Activated T-helper 2 cell treated with anti-CD3 and anti-CD28 coated beads, Interferon-gamma antibody, Interleukin-2, Interleukin-4, amounts not matched to agents 10 μg/mL and 5 μg/mL and 100 μg/mL, durations not matched to agents 14 hours and 24 hours and 36 hours (primary cell): ENCODE measurements at places on chromosomes 6 and 20. TPM values are rescaled to one million over a fixed set of nuclear protein-coding genes. Genes with fewer than 3 reads are reported as not detected.

DNA sequence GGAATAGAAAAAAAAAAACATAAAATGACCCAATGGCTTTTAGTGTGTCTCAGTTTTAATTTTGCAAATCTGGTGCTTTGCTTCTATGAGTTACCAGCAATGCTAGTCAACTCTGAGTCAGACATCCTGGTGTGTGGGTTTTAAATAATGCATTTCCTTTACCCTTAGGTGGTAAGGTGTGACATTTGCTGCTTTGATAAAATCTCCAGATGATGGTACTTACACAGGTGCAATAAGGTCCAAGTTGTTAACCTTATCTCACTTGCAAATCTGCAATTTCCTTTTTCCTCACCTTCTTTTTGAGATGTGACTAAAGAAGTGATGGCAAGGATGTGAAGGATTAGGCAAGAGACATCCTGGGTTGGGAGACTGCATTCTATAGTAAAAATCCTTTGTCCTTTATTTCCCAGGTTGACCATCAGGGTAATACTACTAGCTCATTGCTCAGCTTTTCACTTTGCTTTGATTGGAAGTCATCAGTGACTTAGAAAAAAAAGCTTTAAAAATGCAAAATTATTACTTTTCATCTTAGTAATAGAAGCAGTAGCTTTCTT is 818.5 kb upstream of the FLRT3 start:
- no peaks in the 10 kb centered on the region for H3K27me3 ChIP-seq
- H3K27ac ChIP-seq, result no peak overlapping the region
- DNase-seq, result no peak
- H3K4me3 ChIP-seq, result no peak overlapping the region
- H3K36me3 ChIP-seq, result no peaks in the 10 kb centered on the region

GRCh38 chr20:18507218-18508191 is at the start of gene SEC23B:
Gene SEC23B (plus strand): TSS chr20:18507940. CDS start chr20:18510836, 2,896 bp downstream.
- peak within 1 kb of the TSS; percentile 100 for H3K27ac ChIP-seq
- H3K4me3 ChIP-seq, result peak within 1 kb of the TSS; percentile 100
- peaks cover 44% of the 10 kb centered on the region for H3K36me3 ChIP-seq
- H3K4me1 ChIP-seq, result peaks cover 27% of the 10 kb centered on the region
- H3K27me3 ChIP-seq, result no peaks in the 10 kb centered on the region

GRCh38 chr20:44698351-44698750 is 16.8 kb upstream of the CCN5 start:
- H3K36me3 ChIP-seq, result no peaks in the 10 kb centered on the region
- no peak overlapping the region for H3K4me3 ChIP-seq
- DNase-seq, result no peak
- peaks cover 2% of the 10 kb centered on the region for H3K4me1 ChIP-seq

GRCh38 chr6:40325791-40326190 is 261.4 kb downstream of the LRFN2 start:
- peaks cover 19% of the 10 kb centered on the region for H3K27me3 ChIP-seq
- H3K4me3 ChIP-seq, result no peak overlapping the region
- no peak for DNase-seq
- H3K27ac ChIP-seq, result no peak overlapping the region
- peaks cover 15% of the 10 kb centered on the region for H3K4me1 ChIP-seq

GRCh38 chr6:148866657-148867268 is 119.9 kb downstream of the UST start:
- no peak overlapping the region for H3K4me3 ChIP-seq
- H3K4me1 ChIP-seq, result no peaks in the 10 kb centered on the region
- H3K27me3 ChIP-seq, result peaks cover 7% of the 10 kb centered on the region
- no peaks in the 10 kb centered on the region for H3K36me3 ChIP-seq

DNA sequence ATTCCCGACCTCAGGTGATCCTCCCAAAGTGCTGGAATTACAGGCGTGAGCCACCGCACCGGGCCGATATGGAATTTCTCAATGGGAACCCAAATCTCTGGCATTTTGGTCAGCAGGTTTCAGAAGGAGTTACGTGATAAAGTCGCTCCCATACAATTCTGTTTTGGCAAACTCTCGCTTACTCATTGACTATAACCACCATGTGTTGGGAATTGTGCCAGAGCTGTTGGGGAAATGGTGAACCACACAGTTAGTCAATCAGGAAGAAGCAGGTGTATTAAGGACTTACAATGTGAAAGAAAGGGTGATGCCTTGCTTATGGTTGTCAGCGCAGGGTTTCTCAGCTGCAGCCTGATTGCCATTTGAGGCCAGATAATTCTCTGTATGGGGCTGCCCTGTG is 410.5 kb downstream of the QKI start:
- no peaks in the 10 kb centered on the region for H3K4me1 ChIP-seq
- no peaks in the 10 kb centered on the region for H3K36me3 ChIP-seq
- H3K4me3 ChIP-seq, result no peak overlapping the region
- H3K27ac ChIP-seq, result no peak overlapping the region
- DNase-seq, result no peak

DNA sequence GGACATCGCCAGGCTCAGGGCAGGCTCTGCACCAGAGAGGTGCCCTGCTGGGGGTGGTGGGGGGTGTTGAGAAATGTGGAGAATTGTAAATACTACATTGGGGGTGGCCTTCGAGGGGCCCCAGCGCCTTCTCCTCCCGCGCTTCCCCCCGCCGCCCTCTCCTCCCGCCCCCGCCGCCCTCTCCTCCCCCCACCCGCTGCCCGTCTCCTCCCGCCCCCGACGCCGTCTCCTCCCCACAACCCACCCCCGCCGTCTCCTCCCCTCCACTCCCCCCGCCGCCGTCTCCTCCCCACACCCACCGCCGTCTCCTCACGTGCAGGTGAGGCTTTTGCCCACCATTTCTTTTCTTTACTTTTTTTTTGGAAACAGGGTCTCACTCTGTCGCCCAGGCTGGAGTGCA is 1.5 kb upstream of the SRMS start:
- H3K27me3 ChIP-seq, result peaks cover 18% of the 10 kb centered on the region
- H3K4me1 ChIP-seq, result peaks cover 8% of the 10 kb centered on the region
- H3K4me3 ChIP-seq, result no peak overlapping the region
- H3K27ac ChIP-seq, result no peak overlapping the region
- DNase-seq, result no peak

DNA sequence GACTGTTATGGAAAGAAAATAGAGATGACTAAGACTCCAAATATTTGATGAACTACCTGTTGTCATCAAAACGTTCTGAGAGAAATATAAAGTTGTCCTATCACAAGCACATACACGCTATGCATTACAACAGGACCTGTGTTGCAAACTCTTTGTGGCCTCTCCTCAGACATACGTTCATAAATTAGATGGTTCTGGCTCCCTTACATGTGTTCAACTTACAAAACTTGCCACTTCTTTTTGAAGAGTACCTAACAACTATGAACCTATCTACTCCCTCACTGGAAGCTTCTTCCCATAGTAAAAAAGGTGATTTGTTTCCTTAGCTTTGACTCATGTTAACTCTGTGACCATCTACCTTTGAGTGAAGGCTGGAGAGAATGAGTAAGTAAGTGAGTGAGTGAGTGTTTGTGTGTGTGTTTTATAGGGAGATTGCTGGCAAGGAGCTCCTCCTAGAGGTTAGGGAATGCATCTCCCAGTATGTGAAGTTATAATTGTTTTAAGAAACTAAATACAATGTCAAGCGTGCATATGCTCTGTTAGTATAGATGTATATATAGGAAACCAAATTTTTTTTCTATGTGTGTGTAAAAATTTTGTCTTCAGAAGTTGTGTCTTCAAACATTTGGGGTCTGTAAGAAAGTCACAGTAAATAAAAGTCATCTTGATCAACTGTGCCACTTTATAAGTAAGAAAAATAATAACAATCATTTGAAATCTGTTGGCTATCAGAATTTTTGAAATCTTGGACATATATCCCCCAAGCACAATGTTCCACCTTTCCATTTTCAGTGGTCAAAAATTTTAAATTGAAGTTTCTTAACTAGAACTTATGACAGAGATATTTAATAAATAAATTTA is 1211.1 kb upstream of the GJE1 start:
- no peaks in the 10 kb centered on the region for H3K36me3 ChIP-seq
- no peaks in the 10 kb centered on the region for H3K4me1 ChIP-seq
- no peaks in the 10 kb centered on the region for H3K27me3 ChIP-seq
- H3K4me3 ChIP-seq, result no peak overlapping the region

- H3K36me3 ChIP-seq, result no peaks in the 10 kb centered on the region
- no peaks in the 10 kb centered on the region for H3K27me3 ChIP-seq
- H3K27ac ChIP-seq, result no peak overlapping the region
- DNase-seq, result no peak
- no peaks in the 10 kb centered on the region for H3K4me1 ChIP-seq
Observed at GRCh38 chr6:167450626-167451025, 125.7 kb downstream of the TTLL2 start.

DNA sequence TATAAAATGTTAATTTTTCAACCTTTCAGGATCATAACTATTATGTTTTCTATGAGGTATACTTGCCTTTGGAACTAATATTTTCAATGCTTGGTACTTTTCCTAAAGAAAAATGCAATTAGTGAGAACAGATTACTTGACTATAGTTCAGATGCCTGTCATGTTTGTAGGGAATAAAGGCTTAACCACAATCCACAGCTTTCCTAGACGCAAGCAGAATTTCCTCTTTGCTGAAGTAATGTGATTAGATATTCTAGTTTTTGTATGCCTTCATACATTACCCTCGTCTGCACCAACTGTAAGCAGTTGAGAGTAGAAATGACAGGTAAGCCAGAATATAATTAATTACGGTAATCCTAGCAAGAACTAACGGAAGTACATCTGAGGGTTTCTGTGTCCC is 581.4 kb upstream of the MMS22L start:
- H3K27ac ChIP-seq, result no peak overlapping the region
- H3K4me3 ChIP-seq, result no peak overlapping the region
- H3K27me3 ChIP-seq, result no peaks in the 10 kb centered on the region
- DNase-seq, result no peak
- no peaks in the 10 kb centered on the region for H3K36me3 ChIP-seq

GRCh38 chr6:5095236-5095635 is 10.1 kb downstream of the PPP1R3G start:
- H3K4me3 ChIP-seq, result no peak overlapping the region
- no peak for DNase-seq
- peaks cover 21% of the 10 kb centered on the region for H3K27me3 ChIP-seq
- peaks cover 3% of the 10 kb centered on the region for H3K4me1 ChIP-seq
- H3K36me3 ChIP-seq, result no peaks in the 10 kb centered on the region

DNA sequence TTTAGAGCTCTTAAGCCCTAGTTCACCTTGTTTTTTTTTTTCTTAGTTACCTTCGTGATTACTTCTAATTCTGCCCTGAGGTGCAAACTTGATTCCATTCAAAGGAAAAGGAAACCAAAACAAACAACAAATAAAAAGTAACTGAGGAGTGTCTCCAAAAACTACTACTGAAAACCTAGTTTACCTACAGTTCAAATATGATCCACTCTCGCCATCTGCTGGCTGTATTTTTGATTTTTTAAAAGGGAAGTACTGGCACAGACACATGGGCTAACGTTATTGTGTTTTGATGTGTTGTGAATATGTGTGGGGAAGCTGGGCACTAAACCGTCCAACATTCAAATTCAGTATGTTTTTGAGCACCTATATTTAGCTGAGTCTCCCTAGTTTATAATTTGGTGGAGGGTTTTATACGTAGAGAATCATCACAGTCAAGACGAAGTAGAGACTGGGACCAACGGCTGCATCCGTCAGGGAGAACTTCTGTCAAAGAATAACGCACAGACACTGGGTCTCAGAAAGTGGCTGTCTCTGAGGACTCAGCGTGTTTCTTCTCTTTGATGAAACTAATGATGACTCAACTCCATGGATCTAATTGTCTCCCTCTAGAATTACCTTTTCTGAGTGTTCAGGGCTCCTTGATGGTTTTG is 373.5 kb upstream of the BTBD3 start:
- H3K36me3 ChIP-seq, result no peaks in the 10 kb centered on the region
- no peak overlapping the region for H3K4me3 ChIP-seq
- no peaks in the 10 kb centered on the region for H3K4me1 ChIP-seq
- H3K27ac ChIP-seq, result no peak overlapping the region
- DNase-seq, result no peak

DNA sequence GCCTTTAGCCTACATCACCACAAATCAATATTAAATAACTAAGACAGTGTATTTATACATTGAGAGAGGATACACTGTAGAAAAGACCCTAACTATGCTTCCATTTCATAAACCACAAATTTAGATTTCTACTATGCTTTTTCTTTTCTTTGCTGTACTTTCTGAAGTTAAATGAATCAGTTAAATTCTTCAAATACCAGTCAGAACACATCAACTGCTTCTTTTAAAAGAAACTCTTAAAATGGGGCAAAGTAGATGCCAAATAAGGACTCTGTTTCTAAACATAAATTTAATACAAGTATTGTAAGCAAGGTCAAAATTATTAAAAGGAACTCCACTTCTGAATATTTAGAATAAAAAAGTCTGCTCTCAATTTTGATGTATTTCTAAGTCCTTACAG is 76.9 kb downstream of the GMDS start:
- no peaks in the 10 kb centered on the region for H3K36me3 ChIP-seq
- no peak overlapping the region for H3K4me3 ChIP-seq
- H3K27ac ChIP-seq, result no peak overlapping the region

GRCh38 chr20:750801-751200 is 17.5 kb downstream of the SLC52A3 start:
- no peaks in the 10 kb centered on the region for H3K4me1 ChIP-seq
- no peak for DNase-seq

DNA sequence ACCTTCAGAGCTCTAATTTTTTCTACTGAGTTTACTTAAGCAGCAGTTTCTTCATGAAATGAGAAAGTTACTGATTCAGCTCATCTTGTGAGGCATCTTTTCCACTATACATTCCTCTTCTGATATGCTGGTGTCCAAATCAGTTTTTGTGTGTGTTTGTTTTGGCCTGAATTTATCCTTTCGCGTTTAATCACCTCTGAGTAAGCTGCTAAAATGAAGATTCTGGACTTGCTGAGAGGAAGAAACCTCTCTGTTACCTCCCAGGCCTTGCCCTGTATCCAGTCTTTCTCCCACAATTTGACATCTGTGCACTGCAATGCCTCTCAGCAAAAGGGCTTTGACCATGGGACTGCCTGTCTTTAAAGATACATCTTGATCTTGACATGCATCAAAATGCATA is 536.2 kb upstream of the NRSN1 start:
- no peak overlapping the region for H3K4me3 ChIP-seq
- H3K4me1 ChIP-seq, result no peaks in the 10 kb centered on the region
- no peaks in the 10 kb centered on the region for H3K27me3 ChIP-seq
- H3K36me3 ChIP-seq, result no peaks in the 10 kb centered on the region

DNA sequence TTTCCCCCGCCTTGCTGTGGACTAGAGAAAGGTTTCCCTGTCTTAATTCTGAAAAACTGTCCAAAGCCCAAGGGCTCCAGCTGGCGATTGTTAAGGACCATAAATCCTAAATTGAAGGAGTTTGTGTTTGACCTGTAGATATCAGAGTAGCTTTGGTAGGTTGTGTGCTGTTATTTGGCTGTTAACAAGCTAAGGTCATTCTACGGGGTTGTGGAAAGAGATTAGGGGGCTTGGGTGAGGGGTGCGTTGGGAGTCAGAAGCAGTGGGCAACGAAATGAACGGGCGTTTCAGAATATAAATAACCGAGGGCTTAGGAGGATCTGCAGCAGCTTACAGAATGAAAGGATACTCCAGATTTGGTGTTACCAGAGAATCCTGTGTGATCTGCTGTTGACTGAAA is 32.6 kb upstream of the BTN3A2 start:
- H3K36me3 ChIP-seq, result no peaks in the 10 kb centered on the region
- H3K27ac ChIP-seq, result no peak overlapping the region
- peak overlapping the region; percentile 3 for H3K4me3 ChIP-seq
- DNase-seq, result no peak
- peaks cover 59% of the 10 kb centered on the region for H3K4me1 ChIP-seq
- H3K27me3 ChIP-seq, result peaks cover 13% of the 10 kb centered on the region

- H3K27me3 ChIP-seq, result peaks cover 68% of the 10 kb centered on the region
- DNase-seq, result no peak
- no peak overlapping the region for H3K4me3 ChIP-seq
- no peaks in the 10 kb centered on the region for H3K4me1 ChIP-seq
- no peak overlapping the region for H3K27ac ChIP-seq
- H3K36me3 ChIP-seq, result no peaks in the 10 kb centered on the region
Observed at GRCh38 chr20:21713901-21714296, 8.4 kb downstream of the PAX1 start.

Gene RAB32
- total RNA-seq, result 2.4 and 2.7 TPM in 2 replicates

Gene GGTLC1
- total RNA-seq, result not detected in 2 replicates

Gene BPIFB2
- not detected in 2 replicates for total RNA-seq

Gene SLC17A4
- total RNA-seq, result not detected in 2 replicates

Gene OR11A1
- not detected in 2 replicates for total RNA-seq

Gene TAF4
- total RNA-seq, result 23.6 and 26.9 TPM in 2 replicates
